ENCODE measurements at places on chromosomes 3 and 15.

- DNase-seq, result no peak
These were observed 47.1 kb upstream of the CTDSPL start for GRCh38 chr3:37814547-37814946.

- no peak for DNase-seq
These were observed 117.1 kb upstream of the SMAD3 start for GRCh38 chr15:66948294-66948693.

- DNase-seq, result no peak
These were observed 94.1 kb upstream of the SKOR1 start for GRCh38 chr15:67731112-67731721.

GRCh38 chr15:80608688-80609087 is 86.4 kb upstream of the ABHD17C start:
- no peak for DNase-seq

GRCh38 chr3:38648659-38649499 is 608 bp downstream of the SCN5A start:
- no peak for DNase-seq

DNA sequence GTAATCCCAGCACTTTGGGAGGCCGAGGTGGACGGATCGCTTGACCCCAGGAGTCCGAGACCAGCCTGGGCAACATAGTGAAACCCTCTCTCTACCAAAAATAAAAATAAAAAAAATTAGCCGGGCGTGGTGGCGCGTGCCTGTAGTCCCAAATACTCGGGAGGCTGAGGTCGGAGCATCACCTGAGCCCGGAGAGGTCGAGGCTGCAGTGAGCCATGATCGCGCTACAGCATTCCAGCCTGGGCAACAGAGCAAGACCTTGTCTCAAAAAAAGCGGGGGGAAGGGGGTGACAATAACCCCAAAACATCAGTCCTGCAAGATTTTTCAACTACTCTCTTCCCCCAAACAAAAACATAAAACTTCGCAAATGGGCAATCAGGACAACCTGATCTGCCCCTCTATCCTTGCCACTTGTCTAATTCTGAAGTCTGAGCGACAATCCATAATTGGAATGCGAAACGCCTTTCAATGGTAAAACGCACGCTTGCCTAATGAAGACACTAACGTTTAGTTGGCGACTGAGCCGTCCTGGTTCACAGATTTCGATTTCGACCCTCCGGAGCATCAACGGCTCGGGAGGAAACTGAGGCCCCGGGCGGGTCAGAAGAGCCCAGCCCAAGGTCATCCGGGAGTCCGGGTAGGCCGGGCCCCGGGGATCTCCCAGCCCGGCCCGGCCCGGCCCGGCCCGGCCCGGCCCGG is 868 bp downstream of the BTBD1 start:
- no peak for DNase-seq

All from fibroblast of upper back skin (primary cell).